ENCODE measurements at places on chromosomes 6 and 20.

GRCh38 chr20:13659288-13659687 is 20.6 kb upstream of the TASP1 start:
- DNase-seq = no peak

DNA sequence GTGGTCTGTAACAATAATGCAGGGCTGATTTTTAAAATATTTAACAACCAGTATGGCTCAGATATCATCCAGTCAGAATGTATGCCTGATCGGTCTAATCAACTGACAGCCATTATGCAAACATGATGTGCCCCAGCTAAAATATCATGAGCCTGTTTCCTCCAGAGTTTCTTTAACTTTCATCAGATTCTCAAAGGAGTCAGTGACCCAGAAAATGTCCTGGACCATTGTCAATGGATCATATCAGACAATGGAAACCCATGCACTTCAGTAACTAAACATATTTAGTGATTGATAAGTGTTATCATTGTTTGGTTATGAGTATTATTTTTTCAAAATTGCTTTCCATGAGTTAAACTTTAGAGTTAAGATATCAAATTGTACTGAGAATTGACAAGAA is 173.5 kb downstream of the LMBRD1 start:
- no peak for DNase-seq

GRCh38 chr6:110688661-110689268 is 126.5 kb downstream of the CDK19 start:
- no peak for DNase-seq

DNA sequence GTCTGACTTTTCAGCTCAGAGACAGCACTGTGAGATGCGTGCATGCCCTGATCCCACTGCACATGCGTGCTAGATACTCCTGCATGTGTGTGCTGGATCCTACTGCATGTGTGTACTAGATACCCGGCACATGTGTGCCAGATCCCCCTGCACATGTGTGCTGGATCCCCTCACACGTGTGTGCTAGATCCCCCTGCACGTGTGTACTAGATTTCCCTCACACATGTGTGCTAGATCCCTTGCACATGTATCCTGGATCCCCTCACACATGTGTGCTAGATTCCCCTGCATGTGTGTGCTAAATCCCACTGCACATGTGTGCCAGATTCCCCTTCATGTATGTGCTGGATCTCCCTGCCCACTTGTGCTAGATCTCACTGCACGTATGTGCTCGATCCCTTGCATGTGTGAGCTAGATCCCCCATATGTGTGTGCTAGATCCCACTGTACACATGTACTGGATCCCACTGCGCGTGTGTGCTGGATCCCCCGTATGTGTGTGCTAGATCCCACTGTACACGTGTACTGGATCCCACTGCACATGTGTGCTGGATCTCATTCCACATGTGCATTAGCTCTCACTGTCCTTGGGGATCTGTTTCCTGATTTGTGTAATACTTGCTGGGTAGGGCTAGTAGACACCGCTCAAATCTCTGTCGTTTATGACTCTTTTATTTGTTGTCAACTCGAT is 214.6 kb downstream of the SMOC2 start:
- no peak for DNase-seq

GRCh38 chr6:43810965-43811732 is 41.1 kb downstream of the VEGFA start:
- DNase-seq = no peak

DNA sequence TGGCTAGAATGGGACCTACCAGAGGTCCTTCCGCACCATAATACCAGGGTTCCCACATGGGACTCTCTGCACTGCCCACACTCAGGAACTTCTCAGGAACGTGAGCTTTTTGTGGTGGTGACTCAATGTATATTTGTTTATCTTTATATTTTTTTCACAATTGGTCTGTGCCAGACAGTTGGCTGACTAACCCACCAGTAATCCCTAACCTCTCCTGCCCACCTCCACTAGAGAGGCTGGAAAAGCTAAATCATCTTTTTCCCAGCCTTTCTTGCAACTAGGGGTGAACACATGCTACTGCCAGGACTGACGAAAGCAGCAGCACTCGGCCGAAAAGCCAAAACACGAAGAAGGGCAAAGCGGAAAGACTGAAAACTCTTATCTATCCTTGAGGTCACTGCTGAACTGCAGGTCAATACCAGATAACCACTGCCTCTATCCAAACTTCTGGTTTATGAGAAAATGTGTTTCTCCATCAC is 112.9 kb downstream of the TRERF1 start:
- DNase-seq = no peak

GRCh38 chr20:32010666-32011065 is 428 bp downstream of the CCM2L start:
- DNase-seq = no peak

GRCh38 chr6:7578931-7579330 is 11.1 kb upstream of the SNRNP48 start:
- no peak for DNase-seq

GRCh38 chr6:108685970-108686369 is 125.3 kb downstream of the FOXO3 start:
- DNase-seq = no peak

- DNase-seq = no peak
These were observed 67.1 kb upstream of the ADGRF1 start for GRCh38 chr6:47109281-47109680.

DNA sequence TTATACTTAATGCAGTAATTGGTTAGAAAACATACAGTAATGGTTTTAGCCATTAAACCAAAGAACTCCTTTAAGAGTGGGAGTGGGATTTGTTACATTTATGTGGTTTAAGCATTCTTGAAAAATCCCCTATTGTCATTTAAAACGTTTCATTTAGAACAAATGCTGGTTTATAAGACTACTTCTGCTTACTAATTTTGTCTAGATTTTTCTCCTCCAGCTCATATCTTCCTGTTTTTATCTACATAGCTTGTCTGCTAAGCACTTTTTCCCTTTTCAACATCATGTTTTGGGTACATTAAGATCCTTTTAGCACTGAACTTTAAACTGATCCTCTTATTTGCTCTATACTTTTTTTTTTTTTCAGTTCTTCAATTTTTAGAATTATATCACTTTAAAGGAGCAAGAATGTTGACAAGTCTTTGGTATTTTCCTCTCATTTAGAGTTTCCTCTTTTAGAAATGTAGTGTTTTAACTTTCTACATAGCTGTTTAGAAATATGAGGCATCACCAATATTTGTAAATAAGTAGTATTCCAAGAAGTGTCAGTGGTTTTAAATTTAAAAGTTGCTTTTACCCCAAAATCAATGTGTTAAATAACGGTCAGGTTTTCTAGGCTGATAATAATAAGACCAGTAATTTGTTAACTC is 80.9 kb downstream of the SESN1 start:
- DNase-seq = no peak

- no peak for DNase-seq
These were observed 445.7 kb downstream of the CDC5L start for GRCh38 chr6:44833248-44833647.

GRCh38 chr6:165204807-165205545 is 104.4 kb downstream of the C6orf118 start:
- no peak for DNase-seq

DNA sequence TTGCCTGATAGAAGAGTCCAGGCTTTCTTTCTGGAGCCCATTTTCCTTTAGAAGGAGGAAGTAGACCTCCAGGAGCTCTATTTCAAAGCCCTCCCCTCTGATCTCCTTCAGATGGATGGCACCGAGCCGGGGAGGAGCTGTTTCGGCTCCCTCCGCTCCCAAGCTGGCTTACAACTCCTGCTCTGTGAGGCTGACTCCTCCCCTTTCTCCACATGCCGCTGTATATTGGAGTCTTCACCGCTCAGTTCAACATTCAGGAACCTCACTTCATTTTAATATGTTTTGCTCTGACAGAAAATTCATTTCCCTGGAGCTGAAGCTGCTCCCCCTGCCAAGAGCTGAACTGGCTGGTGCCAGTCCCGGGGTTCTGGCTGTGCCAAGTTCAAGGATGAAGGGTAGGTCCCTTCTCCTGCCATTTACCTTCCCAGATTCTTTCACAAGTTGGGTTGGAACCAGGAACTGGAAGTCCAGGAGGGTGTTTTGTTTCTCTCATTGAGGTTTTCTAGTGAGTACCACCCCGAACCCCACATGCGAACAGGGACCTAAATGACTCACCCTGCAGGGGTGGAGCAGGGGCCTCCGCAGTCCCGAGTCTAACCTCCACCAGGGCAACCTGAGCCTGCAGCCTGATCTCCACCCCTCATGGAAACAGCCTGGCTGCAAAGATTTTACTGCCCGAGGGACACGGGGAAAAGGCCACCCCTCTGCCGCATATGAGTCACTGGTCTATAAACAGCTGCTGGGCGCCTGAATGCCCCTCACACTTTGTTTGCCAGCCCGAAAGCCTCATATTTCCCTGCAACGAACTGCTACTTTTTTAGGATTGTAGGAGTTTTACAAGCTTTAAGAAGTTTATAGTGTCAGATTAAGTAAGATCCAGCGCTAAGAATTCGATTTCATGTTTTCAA is 68.6 kb upstream of the FOXA2 start:
- DNase-seq = no peak

DNA sequence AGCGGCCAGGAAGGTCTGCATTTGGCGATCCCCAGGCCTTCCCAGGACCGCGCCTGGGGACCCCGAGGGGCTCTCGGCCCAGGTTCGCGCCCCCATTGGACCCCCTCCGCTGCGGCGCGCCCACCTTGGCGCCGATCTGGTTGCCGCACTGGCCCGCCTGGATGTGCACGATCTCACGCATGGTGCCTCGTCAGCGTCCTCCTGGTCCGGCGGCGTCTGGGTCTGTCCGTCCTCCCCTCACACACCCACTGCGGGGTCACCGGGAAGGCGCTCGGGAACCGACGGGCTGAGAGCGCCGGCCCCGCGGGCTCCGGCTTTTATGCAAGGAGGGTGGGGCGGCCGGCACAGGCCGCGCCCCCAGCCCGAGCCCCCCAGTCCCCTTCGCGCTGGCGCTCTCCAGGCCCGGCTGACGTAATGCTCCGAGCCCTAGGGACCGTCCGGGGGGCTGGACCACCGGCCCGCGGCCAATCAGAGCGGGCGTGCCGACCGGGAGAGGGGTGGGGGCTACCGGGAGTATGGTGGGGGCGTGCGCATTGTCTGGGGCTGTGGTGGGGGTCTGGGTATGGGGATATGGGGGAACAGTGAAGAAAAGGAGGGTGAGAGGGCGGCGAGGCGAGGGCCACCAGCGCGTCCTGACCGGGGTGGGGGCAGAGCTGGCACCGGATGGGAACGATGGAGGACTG is at the start of gene TUBB2B:
Gene TUBB2B, minus strand, starts transcription at position 291 of the 683 bp plus-strand sequence. Its CDS starts 110 bp downstream, at position 181.
- no peak for DNase-seq

DNA sequence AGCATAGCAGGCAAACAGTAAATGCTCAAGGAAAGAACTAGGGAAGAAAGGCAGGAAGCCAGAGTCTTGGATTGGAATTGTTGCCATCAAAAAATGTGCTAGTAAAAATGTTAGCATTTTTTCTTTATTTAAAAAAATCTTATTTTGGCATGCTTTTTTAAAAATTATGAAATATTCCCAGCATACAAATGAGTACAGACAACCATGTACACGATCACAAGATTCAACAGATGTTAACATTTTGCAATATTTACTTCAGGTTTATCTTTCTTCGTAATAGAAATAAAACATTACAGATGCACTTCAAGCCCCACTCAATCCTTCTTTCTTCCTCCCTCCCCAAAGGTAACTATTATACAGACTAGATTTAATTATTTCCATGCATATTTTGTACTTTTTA is 27.4 kb upstream of the NOP56 start:
- DNase-seq = no peak

DNA sequence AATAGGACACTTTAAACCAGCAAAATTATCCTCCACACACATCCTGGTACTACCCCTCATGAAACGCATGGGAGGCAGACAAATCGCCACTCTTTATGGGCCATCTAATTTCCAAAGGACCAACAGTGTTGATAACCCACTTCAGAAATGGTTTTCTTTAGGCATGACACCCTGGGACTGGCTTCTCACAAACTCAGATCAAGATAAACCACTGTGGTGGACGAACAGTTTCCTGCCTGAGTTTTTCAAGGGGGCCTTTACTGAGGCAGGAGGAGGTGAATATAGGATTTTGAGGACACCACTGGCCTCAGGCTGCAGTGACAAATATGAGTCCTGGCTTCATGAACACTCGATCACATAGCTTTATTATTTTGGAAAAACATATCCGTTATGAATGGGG is 26.0 kb downstream of the TRAM2 start:
- DNase-seq = no peak

DNA sequence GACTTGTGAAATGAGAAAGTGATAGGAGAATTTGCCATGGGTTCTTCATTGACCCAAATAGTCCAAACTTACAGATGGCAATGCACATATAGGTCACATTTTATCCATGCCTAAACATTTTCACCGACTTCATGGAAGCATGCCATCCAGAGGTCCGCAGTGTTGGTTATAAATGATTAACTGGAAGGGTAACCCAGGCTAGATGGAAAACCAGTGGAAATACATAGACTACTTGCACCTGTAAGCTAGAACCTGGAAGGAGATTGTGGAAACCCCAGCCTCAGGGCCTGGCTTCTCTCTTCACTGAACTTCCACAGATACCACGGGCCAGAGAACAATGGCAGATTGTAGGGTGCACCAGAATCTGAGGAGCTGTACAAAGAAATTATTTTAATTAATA is 103.8 kb upstream of the SYNDIG1 start:
- no peak for DNase-seq

DNA sequence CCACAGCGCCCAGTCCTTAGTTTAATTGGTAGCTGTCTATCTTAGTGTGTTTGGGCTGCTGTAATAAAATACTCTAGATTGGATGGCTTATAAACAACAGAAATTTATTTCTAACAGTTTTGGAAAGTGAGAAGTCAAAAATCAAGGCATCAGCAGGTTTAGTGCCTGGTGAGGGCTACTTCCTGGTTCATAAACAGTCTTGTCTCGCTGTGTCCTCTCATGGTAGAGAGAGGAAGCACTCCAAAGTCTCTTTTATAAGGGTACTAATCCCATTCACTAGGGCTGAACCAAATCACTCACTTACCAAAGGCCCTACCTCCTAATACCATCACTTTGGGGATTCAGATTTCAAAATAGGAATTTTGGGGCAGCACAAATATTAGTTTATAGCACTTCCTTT is 336.9 kb upstream of the RSPO3 start:
- no peak for DNase-seq

- peak; percentile 23 for DNase-seq
These were observed 3.7 kb upstream of the TMEM200A start for GRCh38 chr6:130362128-130362527.

- DNase-seq = no peak
These were observed at the start of gene HAO1 for GRCh38 chr20:7940341-7940740. Gene HAO1 (minus strand): TSS chr20:7940458. CDS start chr20:7940422, 36 bp downstream.

GRCh38 chr6:11381801-11382513 is 149.5 kb upstream of the NEDD9 start:
- DNase-seq = peak; percentile 85

DNA sequence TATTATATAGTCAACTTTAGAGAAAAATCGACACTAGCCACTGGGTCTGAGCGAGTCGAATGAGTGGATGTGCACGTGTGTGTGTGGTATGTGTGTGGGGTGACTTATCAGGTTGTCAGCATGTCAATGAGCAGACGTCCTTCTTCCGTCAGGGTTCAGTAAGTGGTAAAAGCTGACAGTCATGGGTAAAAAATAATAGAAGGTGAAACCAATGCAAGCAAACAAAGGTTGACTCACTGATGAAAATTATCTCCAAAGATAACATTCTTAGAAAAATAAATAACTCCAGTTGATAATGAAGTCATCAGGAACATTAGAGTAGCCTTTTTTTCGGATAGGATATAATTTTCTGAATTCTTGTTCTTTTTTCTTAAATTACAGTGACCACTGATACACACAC is 243.8 kb upstream of the FOXQ1 start:
- no peak for DNase-seq
